Smooth muscle cell of the coronary artery (primary cell): ENCODE measurements at places on chromosomes 16 and 17. TPM values are rescaled to one million over a fixed set of nuclear protein-coding genes. Genes with fewer than 3 reads are reported as not detected.

KRTAP9-2 gene
- total RNA-seq = not detected in 2 replicates

ABCA10 gene
- total RNA-seq = 0.53 and 7.1 TPM in 2 replicates

PRPF8 gene
- 69.7 and 82.7 TPM in 2 replicates for total RNA-seq

VTN gene
- 0.35 and 1.9 TPM in 2 replicates for total RNA-seq

ZSCAN10 gene
- not detected in 2 replicates for total RNA-seq

FOXC2 gene
- total RNA-seq = 4.1 TPM in 1 of 2 replicates, not detected in the other

ATP1B2 gene
- total RNA-seq = not detected in 2 replicates

QRICH2 gene
- 2.3 and 6.0 TPM in 2 replicates for total RNA-seq

HBA2 gene
- 0.23 TPM in 1 of 2 replicates, not detected in the other for total RNA-seq

GALNS gene
- total RNA-seq = 15.0 and 22.3 TPM in 2 replicates

ITGAL gene
- under 0.01 TPM in 1 of 2 replicates, not detected in the other for total RNA-seq

MYH8 gene
- total RNA-seq = not detected in 2 replicates

HBQ1 gene
- not detected in 2 replicates for total RNA-seq

KRT13 gene
- total RNA-seq = not detected in 2 replicates

EFCAB13 gene
- 5.0 and 5.5 TPM in 2 replicates for total RNA-seq

FBXW10B gene
- 0.08 TPM in 1 of 2 replicates, not detected in the other for total RNA-seq

RNF43 gene
- 0.15 TPM in 1 of 2 replicates, not detected in the other for total RNA-seq

UMOD gene
- total RNA-seq = not detected in 2 replicates

ARHGAP44 gene
- 0.30 and 1.5 TPM in 2 replicates for total RNA-seq

CNTNAP4 gene
- total RNA-seq = not detected in 2 replicates

PPY gene
- total RNA-seq = not detected in 2 replicates

SCIMP gene
- not detected in 2 replicates for total RNA-seq

CKLF gene
- total RNA-seq = 49.5 and 58.2 TPM in 2 replicates

NAGS gene
- total RNA-seq = 0.59 and 0.98 TPM in 2 replicates

TBX2 gene
- 3.5 and 6.4 TPM in 2 replicates for total RNA-seq

SLC47A1 gene
- total RNA-seq = 0.53 and 4.6 TPM in 2 replicates

SOX8 gene
- total RNA-seq = 0.45 TPM in 1 of 2 replicates, not detected in the other

KRTAP4-5 gene
- total RNA-seq = not detected in 2 replicates

CLEC19A gene
- not detected in 2 replicates for total RNA-seq

GRIN2C gene
- total RNA-seq = 0.15 and 0.23 TPM in 2 replicates

RGS11 gene
- 1.2 and 10.1 TPM in 2 replicates for total RNA-seq

CPNE7 gene
- 2.9 and 9.1 TPM in 2 replicates for total RNA-seq

GDPD3 gene
- 0.60 and 4.4 TPM in 2 replicates for total RNA-seq

ANKRD11 gene
- total RNA-seq = 44.3 and 56.5 TPM in 2 replicates

KRTAP4-9 gene
- total RNA-seq = not detected in 2 replicates

ITGA2B gene
- 0.23 and 0.82 TPM in 2 replicates for total RNA-seq

CFDP1 gene
- total RNA-seq = 44.4 and 142 TPM in 2 replicates

ARL2BP gene
- 40.2 and 63.3 TPM in 2 replicates for total RNA-seq

CCL7 gene
- 0.70 TPM in 1 of 2 replicates, not detected in the other for total RNA-seq
